ENCODE measurements at places on chromosomes 4 and X.
A peak's percentile ranks its signal among the peaks of the same experiment; 100 is the strongest.

DNA sequence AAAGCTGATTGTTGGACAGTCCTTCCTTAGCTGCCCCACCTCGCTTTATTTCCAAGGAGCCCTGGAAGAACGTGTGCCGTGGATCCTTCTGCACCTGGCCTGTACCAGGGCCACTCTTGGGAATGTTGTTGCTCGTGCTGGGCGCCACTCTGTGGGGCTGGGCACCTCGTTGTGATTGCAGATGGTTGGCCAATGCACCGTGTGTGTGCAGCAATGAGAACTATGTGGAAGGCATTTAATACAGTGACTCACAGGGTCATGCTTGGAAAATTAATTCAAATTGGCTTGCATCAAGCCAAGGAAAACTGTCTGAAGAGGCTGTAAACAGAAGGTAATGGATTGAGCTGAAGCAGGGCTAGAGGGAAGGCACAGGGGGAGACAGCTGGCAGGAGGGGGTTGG lies 37.0 kb upstream of the CD99L2 start:
- DNase-seq, result no peak

GRCh38 chrX:4185086-4185485 lies 471.6 kb upstream of the PRKX start:
- no peak for DNase-seq

- DNase-seq, result no peak
These were observed 703.5 kb downstream of the PDHA2 start for GRCh38 chr4:96543346-96543745.

GRCh38 chr4:184318852-184319251 lies 101.2 kb upstream of the ENPP6 start:
- DNase-seq, result no peak

DNA sequence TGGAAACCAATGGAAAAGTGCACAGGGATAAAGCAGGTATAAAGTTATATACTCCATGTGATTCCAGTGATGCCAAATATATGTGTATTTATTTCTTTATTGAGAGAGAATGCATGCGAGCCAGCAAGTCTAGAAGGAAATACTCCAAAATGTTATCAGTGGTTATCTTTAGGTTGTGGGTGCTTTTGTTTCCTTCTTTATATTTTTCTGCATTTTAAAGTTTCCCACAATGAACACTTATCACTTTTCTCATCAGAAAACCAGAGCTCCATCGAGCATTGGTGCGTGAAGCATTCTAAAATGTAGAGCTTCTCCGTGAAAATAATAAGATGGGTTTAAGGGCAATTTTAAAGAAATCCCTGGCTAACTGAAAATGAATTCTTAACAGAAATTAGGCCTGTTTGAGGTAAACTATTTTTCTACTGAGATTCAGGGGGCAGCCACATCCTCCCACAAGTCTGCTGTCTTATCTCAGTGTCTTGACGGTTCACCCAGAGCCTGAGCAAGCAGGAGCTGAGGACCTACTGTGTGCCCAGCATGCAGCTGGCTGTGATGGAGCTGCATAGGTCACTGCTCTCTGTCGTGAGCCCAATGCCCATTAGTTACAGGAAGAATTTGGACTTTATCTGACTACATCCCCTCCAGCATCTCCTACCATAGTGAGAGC lies 18.7 kb upstream of the CD40LG start:
- DNase-seq, result no peak

GRCh38 chrX:34578237-34578636 lies 78.8 kb downstream of the TMEM47 start:
- DNase-seq, result peak; percentile 40

DNA sequence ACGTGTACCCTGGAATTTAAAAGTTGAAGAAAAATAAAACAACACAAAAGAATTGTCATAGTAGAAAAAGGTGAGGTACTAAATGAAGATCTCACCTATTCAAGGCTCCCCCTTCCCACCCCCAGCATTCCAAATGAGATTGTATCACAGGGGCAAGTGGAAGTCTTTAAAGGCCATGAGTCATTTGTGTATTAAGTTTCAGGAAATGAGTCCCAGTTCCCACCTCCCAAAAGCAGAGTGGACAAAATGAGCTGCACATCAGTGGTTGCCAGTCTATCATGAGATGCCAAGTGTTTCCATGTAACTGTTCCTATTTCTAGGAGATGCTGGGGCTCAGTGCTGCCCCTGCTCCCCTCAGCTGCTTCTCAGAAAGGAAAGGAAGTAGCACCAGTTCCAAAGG lies 20.1 kb downstream of the ARHGEF9 start:
- DNase-seq, result no peak

DNA sequence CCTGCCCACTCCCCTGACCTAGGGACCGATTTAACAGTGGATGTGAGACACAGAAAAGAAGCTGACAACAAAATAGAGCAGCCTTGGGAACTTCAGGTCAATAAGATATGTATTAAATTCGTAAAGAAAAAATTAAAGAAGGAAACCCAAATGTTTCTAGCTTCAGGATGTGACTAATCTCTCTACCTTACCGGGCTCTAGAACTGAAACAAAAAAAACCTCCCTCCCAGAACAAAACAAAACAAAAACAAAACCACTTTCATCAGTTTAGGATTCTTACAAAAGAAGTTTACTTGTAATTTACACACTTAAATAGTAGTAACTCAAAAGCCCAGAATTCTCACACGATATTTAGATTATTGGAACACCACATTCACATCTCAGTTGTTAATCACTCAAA lies 185.8 kb upstream of the RPS6KA3 start:
- DNase-seq, result no peak

DNA sequence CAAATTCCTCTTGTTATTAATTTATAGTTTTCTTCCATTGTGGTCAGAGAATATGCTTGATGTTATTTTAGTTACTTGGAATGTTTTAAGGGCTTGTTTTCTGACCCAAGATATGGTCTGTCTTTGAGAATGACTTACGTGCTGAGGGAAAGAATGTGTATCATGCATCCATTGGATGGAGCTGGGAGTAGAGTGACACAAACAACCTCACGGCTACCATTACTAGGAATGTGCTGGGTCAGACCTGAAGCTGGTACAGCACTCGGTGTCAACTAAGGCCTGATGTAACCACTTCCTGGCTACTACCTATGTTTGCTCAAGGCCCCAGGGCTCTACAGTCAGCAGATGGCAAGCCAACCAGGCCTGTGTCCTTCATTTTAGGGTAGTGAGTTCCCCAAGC lies 257.8 kb downstream of the FAT4 start:
- DNase-seq, result no peak

DNA sequence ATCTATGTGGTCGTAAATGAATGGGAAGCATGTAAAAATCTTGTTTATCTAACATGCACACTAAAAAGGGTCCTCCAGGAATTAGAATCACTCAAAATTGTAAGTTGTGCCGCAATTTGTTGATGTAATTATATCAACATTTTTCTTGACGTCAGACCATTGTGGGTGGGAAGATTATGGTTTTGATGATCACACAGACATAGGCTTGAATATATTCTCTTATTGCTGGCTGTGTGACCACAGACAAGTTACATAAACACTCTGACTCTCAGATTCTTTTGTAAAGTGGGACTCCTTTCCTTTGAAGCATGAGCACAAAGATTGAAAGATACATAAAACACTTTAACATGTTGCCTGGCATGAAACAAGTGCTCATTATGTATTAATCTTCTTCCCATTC lies 51.5 kb downstream of the IL1RAPL1 start:
- no peak for DNase-seq

DNA sequence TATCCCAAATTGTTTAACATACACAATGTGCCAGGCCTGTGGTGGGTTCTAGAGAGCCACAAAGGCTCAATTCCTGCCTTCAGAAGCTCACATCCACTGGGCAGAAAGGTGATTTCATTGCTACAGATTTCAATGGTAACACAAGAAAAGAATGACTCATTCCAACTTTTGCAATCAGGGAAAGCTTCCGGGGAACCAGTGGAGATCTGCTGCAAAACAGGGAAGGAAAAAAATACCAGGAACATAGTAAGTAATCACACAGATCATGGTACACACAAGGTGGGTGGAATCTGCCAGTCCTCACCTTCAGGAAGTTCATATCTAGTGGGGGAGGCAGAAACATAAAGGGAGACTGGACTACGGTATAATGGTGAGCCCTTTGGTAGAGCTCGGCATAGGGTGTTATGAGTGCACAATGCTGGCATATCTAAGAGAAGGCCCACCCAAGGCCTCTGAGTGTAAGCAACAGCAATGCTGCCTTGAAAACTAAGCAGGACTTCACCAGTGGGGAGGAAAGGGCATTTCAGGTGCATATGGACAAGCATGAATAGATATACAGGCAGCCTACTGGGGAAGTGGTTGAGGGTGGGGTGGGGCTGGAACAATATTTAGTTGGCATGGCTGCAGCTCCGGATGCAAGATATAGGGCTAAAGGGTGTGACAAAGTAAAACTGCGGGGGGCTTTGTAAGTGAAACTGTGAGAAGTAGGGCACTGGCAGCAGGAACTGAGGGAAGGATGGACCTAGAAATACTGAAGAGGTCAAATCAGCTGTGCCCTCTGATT lies 24.2 kb downstream of the GPRIN3 start:
- DNase-seq, result no peak

DNA sequence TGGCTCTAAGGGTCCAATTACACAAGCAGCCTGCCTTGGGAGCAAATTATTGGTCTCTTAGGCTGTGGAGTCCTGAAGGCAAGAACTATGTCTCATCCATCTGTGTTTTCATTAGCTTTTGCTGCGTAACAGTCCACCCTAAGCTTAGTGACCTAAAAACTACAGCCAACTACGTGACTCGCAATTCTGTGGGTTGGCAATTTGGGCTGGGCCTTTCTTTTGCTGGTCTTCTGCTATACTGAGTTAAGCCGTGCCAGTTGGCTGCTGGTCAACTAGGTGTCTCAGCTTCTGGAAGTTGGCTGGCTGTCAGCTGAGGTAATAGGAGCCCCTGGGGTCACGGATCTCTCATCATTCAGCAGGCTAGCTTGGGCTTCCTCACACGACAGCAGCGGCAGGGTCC lies 205.6 kb upstream of the S100G start:
- no peak for DNase-seq

GRCh38 chr4:14269824-14270223 lies 642.3 kb upstream of the BOD1L1 start:
- DNase-seq, result peak; percentile 98

GRCh38 chr4:62407534-62407933 lies 1207.4 kb downstream of the ADGRL3 start:
- DNase-seq, result peak; percentile 72

DNA sequence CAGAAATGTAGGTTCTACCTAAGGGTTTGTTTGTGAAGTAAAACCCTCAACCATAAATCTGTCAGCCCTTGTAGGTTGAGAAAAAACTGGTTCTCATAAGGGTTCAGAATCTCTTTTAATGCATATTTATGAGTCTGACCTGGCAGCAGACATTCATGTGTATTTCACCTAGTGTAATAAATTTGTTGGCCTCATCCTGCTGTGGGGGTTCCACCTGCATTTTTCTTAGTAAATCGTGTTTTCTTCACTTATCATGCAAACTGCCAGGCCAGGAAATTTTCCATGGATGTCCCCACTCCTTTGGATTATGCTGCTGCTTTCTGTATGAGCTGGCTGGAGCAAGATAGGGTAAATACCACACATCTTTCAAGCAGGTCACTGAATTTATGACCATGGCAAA lies 42.4 kb downstream of the KLHL13 start:
- no peak for DNase-seq

DNA sequence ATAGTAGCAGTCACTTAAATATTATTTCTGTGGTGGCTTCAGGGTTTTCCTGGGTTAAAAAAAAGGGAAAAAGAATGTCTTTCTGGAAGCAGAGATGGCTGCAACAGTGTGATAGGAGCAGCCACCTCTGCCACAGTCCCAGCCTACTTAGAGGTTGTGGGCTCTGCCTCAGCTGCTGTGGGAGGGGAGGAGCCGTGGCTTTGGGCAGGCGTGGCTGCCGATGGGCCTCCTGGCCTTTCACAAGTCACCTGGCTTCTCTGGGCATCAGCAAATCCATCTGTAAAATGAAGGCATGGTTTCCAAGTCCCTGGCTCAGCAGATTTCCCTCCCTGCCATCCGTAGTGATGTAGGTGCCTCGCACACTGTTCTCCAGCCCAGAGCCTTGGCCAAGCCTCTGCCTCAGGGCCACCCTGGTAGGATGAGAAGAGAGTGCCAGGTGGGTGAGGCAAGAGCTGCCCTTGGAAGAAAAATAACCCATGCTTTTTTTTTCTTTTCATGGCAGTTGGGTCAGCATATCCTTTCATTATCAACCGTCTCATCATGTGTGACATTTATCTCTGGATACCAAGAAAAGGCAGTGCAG lies 66.1 kb downstream of the PTTG2 start:
- no peak for DNase-seq

DNA sequence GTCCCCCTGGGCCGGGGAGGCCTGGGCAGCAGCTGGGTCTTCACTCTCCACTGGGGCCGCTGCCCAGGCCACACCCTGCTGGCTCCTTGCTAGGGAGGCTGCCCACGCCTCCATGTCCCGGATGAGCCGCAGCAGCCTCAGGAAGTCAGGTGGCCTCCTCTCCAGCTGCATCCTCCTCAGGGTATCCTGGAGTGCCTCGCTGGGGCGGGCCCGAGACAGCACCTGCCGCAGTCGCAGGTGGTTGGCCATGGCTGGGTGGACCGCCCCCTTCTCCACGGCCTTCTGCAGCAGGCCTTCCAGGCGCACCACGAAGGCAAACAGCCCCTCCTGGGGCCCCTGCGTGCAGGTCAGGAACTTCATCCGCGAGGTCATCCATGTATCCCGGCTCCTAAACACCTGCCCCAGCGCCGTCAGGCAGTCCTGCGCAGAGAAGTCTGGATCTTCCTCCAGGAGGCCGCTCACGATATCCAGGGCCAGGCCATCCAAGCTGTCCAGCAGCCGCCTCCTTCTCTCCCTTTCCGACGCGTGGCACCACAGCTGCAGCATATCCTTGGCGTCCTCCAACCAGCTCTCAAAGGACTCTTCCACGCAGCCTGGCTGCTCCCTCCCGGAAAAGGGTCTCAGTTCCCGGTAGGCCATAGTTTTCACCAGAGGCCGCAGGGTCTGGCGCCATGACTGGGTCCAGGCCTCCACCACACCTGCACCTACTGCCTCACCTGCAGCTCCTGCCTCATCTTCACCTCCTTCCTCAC lies 2.1 kb downstream of the PNMA6F start:
- DNase-seq, result no peak

DNA sequence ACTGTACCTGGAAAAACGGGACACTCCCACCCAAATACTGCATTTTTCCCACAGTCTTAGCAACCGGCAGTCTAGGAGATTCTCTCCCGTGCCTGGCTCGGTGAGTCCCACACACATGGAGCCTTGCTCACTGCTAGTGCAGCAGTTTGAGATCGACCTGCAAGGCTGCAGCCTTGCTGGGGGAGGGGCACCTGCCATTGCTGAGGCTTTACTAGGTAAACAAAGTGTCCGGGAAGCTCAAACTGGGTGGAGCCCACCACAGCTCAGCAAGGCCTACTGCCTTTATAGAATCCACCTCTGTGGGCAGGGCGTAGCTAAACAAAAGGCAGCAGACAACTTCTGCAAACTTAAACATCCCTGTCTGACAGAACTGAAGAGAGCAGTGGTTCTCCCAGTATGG lies 205.2 kb downstream of the CHIC1 start:
- DNase-seq, result no peak

DNA sequence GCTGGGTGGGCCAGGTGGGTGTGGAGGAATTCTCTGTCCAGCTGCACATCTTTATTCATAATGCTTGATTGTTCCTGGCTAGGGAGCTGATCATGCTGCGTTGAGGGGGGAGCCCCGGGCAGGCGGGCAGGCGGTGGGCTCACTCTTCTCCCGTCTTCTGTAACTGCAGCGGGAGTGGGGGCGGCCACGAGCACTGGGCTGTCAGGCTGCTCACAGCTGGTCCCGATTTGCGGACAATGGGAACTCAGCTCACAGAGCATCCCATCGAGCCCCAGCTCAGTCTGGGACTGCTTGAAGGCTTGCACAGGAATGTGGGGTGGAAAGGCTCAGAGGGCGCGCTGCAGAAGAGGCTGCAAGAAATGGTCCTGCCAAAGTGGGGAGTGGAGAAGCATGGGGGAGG lies 63.8 kb downstream of the EFNB1 start:
- DNase-seq, result no peak

GRCh38 chrX:144334577-144334976 lies 450.7 kb downstream of the UBE2NL start:
- no peak for DNase-seq
